Right renal pelvis (tissue), 4 donors: ENCODE measurements at places on chromosomes 5 and 9.

- DNase-seq: no peak
These were observed 18.8 kb upstream of the RPL26L1 start for GRCh38 chr5:172940268-172941066.

DNA sequence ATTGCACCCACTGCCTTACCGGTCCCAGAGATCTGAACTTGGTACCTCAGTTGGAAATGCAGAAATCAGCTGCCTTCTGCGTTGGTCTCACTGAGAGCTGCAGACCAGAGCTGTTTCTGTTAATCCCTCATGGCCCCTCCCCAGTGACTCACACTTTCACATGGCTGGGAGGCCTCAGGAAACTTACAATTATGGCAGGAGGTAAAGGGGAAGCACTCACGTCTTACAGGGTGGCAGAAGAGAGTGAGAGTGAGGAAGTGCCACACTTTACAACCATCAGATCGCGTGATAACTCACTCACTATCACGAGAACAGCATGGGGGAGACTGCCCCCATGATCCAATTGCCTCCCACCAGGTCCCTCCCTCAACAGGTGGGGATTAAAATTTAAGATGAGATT is 648.5 kb downstream of the MTRR start:
- DNase-seq: no peak

- DNase-seq: peak; percentile 49
These were observed 351.9 kb upstream of the IRX2 start for GRCh38 chr5:3103262-3103811.

GRCh38 chr9:77982581-77983319 is 48.9 kb downstream of the GNAQ start:
- no peak for DNase-seq

- no peak for DNase-seq
These were observed 56.4 kb upstream of the GOLPH3 start for GRCh38 chr5:32230356-32231099.

DNA sequence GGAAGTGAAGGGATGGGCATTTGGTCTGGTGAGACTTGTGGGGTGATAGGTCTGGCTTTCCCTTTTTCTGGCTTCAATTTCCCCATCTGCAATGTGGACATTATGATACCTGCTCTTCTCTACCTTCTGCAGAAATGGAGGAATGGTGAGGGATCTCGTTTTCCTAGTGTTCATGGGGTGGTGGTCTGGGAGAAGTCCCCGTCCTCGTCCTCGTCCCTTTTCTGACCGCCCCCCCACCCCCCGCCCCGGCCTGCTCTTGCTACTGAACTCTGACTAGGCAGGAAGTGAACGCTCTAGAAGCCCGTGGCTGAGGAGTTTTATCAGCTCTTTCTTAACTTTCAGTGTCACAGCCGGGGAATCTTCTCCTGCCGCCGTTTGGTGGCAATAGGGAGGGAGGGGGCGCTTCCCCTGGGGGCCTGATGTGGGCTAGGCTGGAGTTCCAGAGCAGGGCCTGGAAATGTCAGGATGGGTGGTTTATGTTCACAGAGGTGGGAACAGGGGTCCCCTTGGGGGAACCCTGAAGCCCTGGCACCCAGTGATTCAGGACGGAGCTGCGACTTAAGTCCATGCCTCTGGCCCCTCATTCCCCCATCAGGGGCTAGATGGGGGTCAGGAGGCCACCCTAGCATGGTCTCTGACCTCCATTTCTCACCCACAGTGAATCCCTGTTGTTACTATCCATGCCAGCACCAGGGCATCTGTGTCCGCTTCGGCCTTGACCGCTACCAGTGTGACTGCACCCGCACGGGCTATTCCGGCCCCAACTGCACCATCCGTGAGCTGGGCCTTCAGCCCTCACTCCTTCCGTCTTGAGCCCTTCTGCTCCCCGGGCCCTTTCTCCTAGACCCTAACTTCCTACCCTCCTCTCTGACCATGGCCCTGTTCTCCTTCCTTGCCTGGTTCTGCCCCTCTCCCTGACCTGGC is 6.7 kb downstream of the PTGS1 start:
- no peak for DNase-seq

DNA sequence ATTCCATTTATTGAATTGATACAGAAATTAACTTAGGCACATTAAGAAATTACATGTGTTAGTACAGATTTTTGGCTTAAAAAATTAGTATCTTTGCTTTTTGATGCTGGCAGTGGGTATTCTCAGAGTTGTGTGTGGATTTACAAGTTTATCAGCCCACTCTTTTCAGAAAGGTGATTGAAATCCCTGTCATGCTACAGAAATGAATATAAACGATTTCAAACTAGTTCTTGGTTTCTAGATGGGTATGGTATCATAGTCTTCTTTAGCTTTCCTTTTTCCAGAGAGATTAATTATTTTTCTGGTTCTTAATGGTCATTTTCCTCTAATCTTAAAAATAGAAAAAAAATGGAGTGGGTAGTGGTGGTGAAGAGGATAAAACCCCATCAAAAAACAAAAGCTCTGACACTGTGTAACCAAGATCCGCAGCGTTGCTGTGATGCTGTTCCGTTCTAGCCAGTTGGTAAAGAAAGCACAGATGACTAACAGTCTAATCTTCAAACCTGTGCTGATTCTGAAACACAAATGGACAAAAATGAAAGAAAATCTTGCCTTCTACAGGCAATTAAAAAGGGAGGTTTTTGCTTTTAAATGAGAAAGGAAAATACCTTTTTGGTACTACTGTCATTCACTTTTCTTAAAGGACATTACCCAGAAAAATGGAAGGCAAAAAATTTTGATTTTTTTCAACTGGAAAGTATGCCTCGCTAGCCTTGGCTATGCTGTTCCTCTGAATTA is 5.2 kb downstream of the LRRTM2 start:
- no peak for DNase-seq

DNA sequence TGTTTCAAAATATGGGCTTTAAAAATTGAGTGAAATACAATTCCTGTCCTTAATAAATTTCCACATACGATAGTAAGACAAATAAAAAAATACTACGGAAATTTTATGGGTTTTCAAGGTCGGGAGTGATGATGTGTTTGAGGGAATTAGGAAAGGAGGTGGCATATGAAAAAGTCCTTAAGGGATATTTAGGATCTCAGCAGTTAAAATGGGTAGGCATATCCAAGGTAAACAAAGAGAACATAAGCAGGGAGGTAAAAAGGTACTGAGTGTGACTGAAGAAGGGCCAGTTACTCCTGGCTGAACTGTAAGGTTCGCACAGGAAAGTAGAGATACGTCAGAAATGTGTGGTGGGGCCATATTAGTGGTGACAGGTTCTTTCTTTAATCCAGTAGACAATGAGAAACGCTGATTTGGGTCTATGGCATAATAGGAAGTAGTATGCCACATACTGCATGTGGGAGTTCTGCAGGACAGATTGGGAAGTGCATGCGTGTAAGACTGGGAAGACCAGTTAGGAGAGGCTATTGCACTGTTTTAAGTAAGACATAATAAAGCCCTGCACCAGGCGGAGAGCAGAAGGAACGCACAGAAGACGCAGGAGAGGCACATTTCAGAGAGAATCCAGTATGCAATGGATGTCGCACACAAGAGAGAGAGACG is 937 bp upstream of the HMGCR start:
- no peak for DNase-seq
